C1 segment of cervical spinal cord (tissue), 14 donors: ENCODE measurements at places on chromosomes 12 and 14.

DNA sequence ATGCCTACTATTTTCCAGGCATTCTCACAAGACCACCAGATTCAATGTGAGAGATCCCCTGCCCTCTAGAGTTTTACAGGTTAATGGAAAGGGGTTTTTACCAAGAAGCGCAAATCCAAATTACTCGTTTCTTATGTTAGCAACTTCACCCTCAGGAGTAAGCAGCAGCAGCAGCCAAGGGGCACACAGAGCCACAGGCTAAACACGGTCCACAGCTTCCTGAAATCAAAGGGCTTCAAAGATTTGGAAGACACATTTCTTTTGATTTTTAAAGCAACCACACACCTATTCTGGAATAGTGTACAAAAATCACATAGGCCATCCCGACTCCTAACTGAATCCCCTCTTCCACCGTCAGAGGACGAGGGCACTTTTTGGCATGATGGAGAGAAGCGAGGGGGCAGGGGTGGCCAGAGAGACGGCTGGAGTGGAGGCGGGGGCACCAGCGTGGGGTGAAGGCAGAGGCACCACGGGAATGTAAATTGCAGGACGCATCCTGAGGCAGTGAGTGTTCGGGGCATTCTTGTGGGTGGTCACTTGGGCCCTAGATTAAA, 107.0 kb downstream of the ARF6 start:
- no peak for DNase-seq

DNA sequence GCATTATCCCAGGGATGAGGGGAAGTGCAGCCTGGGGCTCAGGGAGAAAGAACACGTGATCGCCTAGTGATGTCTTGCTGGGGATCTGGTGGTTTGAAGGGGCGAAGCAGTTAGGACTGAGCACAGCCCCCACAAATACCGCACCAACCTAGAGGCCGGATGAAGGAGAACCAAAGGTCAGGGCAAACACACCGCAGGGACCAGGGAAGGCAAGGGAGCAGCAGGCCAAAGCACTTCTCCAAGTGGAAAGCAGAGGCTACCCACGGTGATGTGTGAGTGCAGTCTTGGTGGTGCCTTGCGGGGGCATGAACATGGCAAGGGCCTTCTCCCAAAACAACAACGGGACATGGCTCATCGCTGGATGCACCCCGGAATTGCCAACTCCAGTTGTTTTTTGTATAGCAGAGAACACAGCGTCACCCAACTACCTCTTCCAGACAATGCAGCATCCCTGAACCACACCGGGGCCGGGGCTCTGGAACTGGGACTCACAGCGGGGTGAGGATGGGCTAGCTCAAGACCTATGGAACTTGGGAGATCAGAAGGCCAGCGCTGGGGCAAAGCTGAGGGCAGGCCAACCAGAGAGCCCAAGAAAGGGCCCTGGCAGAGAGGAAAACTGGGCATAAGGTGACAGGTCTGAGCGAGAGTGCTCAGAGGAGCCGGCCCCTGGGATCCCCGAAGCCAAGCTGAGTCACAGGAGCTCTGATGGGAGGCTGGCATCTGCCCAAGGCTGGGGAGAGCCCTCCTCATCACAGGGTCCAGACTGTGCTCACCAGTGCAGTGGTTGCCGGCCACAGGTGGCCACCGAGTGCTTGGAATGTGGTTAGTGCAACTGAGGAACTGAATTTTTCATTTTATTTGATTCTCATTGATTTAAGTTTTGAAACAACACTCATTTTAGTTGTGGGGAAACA, 11.1 kb downstream of the GALNT16 start:
- no peak for DNase-seq

GRCh38 chr14:70802379-70802778, 6.9 kb downstream of the MAP3K9 start:
- no peak for DNase-seq

DNA sequence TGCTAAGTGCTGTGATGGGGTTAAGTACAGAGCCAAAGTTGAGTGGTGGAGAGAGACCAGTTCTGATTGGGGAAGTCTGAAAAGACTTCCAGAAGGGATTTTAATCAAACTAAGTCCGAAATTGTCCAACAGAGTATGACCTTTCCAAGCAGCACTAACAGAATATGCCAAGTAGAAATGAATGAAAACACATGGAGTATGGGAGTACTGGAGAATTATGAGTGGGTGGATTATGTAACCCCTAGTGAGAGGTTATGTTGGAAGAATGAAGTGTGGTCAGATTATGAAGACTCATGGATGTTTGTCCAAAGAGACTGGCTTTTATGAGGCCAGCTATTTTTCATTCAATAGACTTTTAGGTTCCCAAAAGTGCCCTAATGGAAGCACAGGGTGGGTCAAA, 94.0 kb upstream of the PLEKHA5 start:
- no peak for DNase-seq

DNA sequence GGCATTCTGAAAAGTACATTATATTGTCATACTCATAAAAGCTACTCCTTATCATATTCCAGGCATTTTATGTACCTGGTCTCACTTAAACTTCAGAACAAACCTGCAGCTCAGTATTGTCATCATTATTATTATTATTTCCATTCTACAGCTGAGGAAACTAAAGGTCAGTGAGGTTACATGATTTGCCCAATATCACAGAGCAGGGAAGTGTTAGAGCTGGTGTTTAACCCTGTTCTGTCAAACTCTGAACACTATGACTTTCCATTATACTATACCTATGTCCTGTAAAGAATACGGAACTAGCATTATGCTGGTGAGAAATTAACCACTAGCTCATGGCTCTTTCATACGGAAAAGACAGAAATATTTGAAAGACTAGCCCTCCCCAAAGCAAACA, 56.4 kb downstream of the STON2 start:
- DNase-seq = no peak

DNA sequence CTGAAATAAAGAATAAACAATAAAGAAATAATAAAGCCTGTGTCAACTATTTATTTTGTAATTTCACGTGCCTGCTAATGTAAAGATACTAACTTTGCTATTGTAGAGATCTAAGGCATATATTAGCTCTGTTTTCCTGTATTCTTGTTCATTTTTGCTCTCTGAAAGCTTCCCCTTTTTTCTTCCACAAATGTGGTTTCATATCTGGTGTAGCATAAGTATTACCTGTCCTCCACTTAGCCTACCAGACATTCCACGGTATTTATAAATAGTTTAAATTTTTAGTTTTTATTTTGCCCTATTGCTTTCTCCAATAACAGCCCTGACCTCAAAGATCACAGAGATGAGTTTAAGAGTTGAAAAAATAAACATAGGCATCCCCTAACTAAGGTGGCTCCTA, 92.6 kb upstream of the ATP2B1 start:
- no peak for DNase-seq

DNA sequence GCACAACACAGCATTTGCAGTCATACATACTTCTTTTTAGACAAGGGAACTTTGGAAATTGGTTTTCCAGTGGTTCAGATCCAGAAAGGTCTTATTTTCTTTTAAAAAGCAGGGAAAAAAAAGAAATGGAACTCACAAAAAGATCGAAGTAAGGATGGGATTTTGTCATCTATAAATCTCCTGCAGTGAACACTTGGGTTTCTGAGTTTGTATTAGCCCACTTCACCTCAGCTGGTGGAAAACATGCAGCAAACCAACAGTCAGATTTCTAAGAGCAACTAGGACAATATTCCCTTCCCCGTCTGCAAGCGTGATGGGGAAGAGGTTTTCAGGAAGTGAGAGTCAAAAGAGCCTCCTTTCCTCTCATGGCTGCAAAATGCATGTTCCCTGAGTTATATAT, 4.6 kb downstream of the MYF5 start:
- DNase-seq = no peak

DNA sequence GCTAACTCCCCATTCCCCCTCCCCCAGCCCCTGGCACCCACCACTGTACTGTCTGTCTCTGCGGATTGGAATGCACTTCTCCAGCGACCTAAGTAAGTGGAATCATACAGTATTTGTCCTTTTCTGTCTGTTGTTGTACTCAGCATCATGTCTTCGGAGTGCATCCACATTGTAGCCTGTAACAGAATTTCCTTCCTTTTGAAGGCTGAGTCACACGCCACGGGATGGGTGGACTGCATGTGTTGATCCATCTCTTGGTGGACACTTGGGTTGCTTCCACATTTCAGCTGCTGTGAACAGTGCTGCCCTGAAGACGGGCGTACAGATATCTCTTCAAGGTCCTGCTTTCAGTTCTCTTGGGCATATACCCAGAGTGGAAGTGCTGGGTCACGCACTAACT, 34.4 kb downstream of the DDX51 start:
- no peak for DNase-seq
